ENCODE measurements at places on chromosomes 2 and 18.

- no peak for DNase-seq
Measured at GRCh38 chr18:58299936-58300335, 255.9 kb downstream of the NEDD4L start.

DNA sequence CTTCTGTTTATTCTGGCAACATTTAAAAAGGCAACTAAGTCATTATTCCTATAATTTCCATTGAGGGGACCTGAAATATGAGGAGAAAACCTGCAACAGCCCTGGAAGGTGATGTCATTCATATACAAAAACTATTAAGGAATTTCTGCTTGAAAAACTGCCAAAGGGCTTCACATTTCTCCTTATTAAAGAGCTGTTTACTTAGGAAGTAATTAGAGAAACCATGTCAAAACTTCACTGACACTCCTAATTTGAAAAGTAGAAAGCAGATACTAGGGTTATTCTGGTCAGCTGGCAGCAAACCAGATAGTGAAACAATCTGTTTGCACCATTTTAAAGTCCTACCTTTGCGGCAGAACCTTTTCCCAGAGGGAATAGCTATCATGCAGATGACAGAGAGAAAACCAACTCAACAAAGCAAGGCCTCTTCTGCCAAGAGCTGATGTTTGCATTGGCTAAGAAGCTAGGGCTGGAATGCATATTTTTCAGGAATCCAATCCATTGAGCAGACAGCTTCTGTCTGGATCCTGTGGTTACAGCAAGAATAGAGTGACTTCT, 592.2 kb upstream of the SYT4 start:
- DNase-seq, result no peak

GRCh38 chr2:45518546-45518945, 92.5 kb downstream of the SRBD1 start:
- DNase-seq, result no peak

DNA sequence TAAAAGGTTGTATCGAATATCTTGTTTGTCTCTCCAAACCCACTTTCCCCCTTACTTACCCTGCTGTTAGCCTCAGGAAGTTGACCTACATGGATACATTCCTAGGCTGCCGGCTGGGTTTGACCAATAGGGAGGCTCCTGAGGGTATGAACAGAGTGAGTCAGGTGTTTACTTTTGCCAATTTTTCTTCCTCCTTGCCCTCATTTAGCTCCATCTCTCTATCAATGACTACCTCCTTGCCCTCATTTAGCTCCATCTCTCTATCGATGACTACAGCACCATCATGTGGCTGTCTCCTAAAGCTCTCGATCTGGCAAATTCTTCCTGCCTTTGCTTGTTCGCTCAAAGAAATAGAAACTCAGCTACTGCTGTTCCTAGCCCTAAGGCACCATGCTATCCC, 571.9 kb upstream of the CRIM1 start:
- DNase-seq, result no peak

DNA sequence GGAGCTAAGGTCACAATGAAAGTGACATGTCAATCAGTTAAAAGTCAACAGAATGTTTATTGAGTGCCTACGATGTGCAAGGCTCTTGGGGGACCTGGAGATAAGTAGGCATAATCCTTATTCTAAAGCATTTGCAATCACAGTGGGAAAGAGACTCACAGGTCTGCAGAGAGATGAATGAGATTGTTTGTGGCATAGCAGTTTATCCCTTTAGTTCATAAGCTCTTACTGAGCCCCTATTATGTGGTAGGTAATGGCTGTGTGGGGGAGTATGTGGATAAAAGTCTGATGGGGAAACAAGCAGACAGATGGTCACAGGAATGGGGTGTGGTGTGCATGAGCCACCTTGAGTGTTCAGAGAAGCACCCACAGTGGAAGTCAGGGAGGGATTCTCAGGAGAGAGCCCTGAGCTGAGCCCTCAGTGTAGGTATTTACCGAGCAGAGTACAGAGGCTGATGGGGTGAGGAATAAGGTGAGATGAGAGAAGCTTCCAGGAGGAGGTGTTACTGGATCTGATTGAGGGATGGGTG, 48.1 kb downstream of the EMILIN2 start:
- no peak for DNase-seq
